Fibroblast of skin of left quadriceps (primary cell): ENCODE measurements at places on chromosomes 3 and 15.

DNA sequence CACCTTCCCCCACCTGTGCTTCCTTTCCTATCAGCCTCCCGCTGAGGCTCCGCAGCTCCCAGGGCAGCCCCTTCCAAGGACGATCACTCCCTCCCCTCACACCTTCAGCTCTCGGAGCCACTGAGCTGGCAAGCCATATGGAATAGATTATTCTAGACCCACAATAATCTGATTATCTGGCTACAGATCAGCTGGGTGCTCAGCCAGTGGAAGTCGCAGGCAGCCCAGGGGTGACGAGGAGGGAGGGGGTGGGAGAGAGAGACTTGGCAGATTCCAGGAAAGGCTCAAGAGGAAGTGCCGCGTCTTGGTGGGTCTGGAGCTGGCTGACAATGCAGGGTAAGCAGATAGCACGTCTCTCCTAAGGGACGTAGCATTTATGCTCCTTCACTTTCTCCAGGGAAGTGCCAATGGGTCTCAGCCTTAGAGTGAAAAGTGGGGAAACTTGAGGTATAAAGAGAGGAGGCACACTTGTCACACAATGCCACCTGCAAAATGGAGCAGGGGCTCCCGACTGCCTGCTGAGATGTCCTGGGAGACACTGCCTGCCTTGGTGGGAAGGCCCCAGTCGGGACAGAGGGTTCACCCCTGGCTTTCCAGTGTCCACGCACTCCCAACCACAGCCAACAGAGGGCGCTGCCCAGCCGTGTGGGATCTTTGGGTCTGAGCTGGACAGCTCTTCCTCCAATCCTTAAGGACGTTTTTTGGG is 9.4 kb upstream of the MESP1 start:
- no peak for DNase-seq

DNA sequence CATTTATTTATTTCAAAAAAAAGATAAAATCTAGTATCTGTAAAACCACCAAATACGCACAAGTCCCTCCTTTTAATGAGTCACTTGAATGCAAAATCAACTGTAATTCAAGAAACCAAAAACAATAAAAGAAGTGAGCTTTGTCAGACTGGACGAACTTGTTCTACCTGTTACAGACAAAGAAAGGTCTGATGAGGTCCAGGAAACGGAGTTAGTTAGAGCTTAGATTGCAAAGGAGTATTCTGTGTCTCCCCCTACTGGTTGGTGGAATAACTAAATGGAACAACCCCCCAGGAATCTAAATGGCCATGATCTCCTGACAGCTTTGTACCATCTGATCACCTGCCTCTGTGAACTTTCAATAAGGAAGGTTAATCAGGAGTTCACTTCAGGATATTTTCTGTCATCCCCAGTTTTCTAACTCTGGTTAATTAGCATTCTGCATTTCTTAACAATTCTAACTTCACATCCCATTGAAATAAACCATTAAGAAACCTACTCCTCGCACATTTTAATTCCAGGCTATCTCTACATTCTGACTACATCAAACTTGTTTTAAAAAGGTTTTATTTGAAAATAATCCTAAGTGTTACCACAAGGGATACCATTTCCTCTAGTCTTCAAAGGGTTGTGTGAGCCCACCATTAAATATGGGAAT is 333.0 kb upstream of the SATB1 start:
- peak; percentile 1 for DNase-seq

- no peak for DNase-seq
Measured at GRCh38 chr3:178223876-178224275, 312.4 kb upstream of the KCNMB2 start.

GRCh38 chr15:91521996-91522395 is 331.5 kb upstream of the SLCO3A1 start:
- peak; percentile 73 for DNase-seq

DNA sequence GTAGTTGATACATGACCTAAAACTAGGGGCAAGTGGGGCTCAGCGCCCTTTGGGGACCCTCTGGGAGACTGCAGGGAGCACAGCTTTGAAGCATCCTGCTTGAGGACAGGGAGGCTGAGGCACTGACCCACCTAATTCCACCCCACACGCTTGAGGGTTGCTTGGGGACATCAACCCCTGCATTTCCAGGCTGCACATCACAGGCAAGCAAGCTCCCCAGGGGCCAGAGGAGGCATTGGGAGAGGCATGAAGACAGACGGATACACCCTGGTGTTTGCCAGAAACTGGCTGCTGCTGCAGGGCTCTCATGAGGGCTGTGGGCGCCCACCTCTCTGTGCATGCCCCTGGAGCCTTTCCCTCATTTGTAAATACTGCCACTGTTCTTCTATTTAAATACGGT is 99.3 kb downstream of the ABHD5 start:
- DNase-seq = no peak

DNA sequence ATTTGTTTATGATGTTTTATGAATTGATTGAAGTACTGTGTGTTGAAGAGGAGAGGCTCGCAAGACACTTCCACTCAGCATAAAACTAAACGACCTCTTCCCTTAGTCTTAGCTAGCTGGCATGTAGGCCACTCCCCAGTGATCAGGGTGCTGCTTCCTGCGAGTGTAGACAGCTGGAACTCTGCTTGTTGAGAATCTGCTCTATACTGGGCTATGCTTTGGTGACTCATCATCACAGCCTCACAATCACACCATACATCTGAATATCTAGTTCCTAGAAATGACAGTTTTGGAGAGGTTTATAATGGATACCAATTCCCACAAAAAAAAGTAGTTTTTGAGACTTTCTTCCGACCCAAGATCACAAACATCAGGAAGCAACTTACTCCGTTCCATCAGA is 1.5 kb upstream of the SLC24A5 start:
- DNase-seq = no peak

DNA sequence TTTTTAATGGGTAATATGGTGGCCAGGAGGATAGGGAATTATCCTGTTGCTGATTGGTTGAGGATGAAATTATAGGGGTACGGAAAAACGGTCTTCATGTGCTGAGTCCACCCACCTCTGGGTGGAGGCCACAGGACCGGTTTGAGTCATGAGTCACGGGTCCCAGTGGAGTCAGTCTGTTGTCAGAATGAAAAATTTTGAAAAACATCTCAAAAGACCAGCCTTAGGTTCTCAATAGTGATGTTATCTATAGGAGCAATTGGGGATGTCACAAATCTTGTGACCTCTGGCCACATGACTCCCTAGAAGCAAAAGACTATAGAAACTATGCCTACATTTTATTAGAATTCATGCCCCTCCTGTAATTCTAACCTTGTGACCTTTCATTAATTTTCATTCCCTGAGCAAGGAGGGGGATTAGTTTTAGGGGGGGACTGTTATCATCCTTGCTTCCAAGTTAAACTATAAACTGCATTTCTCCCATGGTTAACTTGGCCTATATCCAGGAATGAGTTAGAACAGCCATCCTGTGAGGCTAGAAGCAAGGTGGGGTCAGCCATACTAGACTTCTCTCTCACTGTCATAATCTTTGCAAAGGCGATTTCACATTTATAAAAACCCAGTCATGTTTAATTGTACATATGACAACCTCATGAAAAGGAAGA is 101.2 kb downstream of the TCF12 start:
- DNase-seq = no peak

DNA sequence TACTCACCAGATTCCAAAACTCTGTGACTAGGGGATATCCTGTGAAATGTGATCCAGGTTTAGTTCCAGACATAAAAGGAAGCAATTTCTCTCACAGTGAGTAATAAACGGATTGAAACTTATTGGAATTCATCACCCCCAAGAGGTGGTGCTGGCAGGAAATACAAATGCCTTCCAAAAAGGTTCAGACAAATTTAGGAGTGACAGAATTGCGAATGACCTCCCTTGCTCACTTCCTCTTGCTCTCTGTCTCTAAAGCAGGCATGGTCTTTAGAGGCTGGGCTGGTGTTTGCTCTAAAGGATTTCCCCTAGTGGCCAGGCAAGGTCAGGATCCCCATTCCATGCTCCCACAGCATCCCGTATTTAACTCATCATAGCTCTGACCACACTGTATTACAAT is 449.4 kb upstream of the PPP2R3A start:
- DNase-seq = peak; percentile 16

DNA sequence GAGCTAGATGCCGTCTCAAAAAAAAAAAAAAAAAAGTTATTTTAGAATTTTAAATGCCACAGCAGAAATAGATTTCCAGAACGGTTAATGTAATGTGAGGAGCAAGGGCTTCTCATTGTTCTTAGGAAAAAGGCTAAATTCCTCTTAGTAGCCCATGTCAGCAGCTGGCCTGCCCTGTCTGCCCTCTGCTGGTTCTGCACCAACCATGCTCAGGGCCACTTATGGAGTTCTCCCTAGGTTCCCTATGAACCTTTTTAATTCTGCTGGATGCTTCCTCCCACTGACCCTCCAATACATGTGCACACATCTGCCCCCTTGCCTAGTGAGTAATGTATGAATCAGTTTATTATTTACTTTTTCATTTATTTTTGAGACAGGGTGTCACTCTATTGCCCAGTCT is 32.2 kb upstream of the DPPA4 start:
- DNase-seq = no peak

DNA sequence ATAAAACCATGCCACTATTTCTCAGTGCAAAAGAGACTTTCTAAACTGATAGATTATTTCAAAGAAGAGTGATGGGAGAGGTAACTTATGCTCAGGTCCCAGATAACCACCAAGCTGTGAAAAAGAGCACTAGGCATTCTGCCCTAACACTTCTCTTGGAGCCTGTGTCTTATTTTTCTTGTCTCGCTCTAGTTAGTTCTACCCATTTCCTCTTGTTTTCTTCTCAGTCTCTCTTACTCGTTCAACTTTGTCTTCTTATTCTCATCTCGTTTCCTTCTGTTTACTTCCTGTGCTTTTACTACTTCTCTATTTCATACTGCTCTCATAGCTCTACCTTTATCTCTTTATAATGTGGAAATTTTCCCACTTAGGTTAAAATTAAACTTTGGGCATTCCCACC is 91.8 kb upstream of the CGNL1 start:
- DNase-seq = no peak

DNA sequence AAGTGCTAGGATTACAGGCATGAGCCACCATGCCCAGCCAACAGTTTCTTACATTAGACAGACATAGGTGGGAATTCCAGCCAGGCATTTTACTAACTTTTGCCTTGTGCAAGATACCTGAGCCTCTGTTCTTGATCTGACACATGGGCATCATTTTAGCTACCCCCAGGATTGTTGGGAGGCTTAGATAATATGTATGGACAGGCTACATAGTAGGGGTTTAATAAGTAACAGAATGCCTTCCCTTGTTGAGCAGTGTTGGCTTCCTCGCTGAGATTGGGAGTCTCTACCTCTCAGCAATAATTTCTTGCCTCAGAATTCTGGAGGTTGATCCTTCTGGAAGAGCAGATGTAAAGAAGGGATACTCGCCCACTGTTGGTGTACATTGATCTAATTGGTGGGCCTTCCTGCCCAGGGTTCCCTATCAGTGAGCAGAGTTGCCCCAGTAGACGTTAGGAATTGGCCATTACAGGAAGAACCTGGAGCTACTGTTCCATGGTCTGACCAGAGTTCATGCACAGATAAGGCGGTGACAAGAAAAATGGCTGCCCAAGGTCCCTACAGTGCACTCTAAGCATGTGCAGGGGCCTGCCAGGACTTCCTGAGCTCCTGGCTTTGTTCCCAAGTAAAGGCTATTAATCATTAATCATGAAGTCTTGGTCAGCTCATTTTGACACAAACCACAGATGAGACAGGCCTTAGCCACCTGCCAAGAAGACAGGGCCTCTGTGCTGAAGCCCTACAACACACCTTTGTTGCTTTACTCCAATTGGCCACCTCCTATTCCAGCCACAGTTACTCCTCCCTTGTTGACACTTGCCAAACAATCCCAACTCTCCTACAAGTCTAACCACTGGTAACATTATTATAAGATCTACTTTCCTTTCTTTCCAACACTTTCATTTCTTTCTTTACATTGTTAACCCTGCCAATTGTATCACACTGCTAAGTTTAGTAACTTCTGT is 5.0 kb upstream of the IL17RE start:
- no peak for DNase-seq

- DNase-seq = no peak
Measured at GRCh38 chr3:187590861-187591576, 79.2 kb downstream of the SST start.
